H1 (cell line): ENCODE measurements at places on chromosomes 1 and 21.

GRCh38 chr1:24503059-24503751, 569 bp downstream of the RCAN3 start:
- DNase-seq = no peak

DNA sequence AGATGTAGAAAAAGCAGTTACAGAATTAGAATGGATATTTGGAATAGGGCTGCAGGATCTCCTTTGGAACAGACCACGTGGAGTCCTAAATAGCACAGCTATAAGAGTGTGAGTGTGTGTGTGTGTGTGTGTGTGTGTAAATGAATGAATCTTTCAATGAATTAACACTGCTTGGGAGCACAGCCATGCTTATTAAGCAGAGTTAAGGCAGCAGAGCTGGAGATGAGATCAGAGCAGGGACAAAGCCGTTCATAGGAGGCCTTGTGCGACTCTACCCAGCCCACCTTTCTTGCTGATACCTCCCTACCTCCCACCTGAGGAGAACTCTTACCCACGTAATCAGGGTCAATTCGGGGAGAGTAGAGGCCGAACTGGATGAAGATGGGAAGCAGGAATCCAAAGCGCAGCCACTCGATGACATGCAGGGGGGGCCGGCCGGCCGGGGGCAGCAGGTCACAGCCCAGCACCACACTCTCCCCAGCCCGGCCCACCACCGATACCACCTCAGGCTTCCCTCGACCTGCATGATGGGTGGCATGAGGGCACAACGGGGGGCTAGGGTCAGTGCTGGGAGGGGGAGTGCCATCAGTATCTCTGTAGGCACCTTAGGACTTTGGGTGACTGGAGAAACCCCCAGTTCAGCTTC, 2.7 kb downstream of the IGSF9 start:
- no peak for DNase-seq

DNA sequence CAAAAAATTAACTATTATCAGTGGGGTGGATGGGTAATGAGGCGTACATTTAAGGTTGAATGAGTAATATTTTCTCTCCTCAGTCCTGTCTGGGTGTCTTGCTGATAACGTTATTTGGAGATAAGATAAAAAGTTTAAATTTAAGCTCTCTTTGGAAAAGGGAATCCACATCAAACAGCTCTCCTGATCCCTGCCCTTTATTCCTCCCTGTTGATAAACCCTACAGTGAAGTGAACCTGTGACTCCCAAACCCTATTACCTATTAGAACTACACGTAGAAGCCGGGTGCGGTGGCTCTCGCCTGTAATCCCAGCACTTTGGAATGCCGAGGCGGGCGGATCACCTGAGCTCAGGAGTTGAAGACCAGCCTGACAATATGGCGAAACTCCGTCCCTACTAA, 9.9 kb upstream of the GPR161 start:
- DNase-seq = no peak

GRCh38 chr1:19313961-19314882, 2.1 kb downstream of the SLC66A1 start:
- no peak for DNase-seq

- no peak for DNase-seq
Observed at GRCh38 chr1:164912290-164912689, 353.3 kb downstream of the PBX1 start.
